Caudate nucleus (tissue), 63 donors: ENCODE measurements at places on chromosomes 12 and 14.

DNA sequence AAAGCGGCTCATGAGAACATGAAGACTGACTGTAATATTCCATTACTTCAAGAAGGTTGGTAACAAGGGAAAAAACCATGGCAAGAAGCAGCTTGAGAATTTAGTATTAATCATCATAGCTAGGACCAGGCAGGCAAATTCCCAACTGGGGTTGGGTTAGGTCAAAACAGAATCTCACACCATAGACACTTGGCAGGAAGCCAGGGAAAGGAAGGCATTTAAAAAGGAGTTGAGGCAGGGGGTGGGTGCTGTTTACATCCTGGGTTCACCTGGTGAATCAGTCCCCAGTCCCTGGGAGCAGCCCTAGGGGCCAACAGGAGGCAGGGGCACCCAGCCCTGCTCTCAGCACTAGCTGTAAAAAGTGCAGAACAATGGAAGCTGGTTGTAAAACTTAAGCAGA lies 108.6 kb downstream of the EGLN3 start:
- DNase-seq: no peak

- no peak for DNase-seq
Observed at GRCh38 chr12:53561590-53561953, 54.3 kb upstream of the NPFF start.

GRCh38 chr14:59359431-59360124 lies 105.6 kb downstream of the GPR135 start:
- DNase-seq: no peak

DNA sequence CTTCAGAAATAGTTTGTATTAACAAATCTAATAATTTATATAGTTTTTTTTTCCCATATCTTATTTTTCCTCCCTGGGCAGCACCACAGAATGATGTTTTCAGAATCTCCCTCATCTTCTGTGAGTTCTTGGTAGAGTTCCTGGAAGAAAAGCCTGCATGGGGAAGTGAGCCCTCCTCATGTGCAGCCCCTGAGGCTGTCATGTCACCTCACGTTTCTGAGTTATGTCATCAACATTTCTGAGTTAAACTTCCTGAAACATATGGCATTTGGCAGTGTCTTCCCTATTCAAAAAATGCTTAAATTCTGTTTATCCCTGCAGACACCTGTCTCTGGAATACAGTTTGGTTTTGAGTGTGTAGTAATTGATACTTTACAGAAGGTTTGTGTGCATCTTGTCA lies 979.0 kb downstream of the TMEM121 start:
- DNase-seq: no peak

DNA sequence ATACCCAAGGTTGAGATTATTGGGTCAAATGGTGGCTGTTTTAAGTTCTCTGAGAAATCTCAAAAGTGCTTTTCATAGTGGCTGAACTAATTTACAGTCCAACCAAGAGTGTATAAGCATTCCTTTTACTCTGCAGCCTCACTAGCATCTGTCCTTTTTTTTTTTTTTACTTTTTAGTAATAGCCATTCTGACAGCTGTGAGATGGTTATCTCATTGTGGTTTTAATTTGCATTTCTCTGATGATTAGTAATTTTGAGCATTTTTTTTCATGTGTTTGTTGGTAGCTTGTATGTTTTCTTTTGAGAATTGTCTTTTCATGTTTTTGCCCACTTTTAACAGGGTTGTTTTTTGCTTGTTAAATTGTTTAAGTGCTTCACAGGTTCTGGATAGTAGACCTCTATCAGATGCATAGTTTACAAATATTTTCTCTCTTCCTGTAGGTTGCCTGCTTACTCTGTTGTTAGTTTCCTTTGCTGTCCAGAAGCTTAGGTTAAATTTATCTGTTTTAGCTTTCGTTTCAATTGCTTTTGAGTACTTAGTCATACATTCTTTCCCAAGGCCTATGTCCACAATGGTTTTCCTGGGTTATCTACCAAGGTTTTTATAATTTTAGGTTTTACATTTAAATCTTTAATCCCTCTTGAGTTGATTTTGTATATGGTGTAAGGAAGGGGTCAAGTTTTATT lies 881.3 kb upstream of the SEL1L start:
- DNase-seq: no peak

DNA sequence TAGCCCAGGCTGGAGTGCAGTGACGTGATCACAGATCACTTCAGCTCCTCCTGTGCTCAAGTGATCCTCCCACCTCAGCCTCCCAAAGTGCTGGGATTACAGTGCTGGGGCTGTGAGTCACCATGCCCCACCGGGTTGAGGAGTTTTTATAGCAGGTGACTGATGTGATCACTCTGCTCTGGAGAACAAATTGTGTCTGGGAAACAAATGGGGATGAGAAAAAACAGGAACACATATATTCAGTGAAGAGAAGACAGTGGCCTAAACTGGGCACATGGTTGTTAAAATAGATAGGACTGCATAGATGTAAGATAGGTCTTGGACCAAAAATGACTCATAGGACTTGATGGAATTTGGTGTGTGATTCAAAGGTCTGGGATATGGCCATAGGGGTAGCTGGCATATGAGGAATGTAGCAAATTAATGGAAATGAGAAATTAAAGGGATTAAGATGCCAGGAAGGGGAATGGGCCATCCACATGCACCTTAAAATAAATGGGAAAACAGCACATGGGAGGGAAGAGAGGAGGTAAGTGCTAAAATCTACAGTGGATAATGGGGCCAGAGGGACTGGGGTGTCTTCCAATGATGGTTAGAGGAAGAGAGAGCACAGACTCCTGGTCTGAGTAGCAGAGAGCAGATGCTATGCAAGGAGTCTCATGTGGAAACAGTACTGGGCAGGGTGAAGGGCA lies 11.2 kb downstream of the BCAT1 start:
- DNase-seq: no peak

DNA sequence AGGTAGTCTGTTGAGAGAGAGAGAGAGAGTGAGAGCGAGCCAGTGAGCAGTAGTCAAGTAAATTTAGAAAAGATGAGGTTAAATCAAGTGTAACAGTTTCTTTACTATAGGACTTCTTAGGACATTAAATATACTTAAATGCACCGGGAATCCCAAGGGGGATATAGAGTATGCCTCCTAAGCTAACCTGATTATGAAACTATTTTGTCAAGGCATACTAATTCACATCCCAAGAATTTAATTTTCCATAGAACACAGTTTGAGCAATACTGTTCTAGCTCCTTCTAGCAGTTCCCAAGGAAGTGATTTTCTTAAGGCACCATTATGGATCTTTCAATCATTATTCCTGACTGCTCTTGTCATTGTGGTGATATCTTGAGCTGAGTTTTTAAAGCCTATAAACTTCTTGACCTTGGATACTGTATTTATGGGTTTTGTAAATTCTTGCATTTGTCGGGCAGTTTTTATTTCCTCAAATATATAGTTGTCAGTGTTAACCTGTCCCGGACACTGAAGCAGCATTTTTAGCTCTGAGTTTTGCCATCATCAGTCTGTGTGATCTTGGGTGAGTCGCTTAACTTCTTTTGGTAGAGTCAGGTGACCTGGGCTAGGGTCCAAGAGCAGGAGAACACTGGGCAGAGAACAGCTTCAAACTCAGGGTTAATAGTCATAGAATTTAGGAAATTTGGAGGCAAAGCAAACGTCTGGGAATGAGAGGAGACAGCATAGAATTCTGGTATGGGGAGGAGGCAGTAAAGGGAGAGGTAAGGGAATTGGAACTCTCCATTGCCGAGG lies 196.5 kb upstream of the FRMD6 start:
- DNase-seq: no peak

GRCh38 chr12:59056966-59057365 lies 136.7 kb upstream of the LRIG3 start:
- DNase-seq: no peak

DNA sequence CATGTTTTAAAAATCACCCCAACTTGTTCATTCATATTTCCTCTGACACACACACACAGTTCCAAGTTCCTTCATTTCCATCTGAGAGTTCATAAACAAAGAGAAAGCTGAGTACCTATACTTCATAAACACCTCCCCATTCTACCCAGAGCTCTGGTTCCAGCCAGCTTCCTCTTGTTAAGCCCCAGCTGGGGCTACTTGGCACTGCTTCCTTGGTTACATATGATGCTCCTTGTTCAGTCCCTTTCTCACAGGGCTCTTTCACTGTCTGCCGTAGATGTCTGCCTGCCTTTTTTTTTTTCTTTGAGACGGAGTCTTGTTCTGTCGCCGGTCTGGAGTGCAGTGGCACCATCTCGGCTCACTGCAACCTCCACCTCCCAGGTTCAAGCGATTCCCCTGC lies 77.5 kb downstream of the COX16 start:
- DNase-seq: no peak

DNA sequence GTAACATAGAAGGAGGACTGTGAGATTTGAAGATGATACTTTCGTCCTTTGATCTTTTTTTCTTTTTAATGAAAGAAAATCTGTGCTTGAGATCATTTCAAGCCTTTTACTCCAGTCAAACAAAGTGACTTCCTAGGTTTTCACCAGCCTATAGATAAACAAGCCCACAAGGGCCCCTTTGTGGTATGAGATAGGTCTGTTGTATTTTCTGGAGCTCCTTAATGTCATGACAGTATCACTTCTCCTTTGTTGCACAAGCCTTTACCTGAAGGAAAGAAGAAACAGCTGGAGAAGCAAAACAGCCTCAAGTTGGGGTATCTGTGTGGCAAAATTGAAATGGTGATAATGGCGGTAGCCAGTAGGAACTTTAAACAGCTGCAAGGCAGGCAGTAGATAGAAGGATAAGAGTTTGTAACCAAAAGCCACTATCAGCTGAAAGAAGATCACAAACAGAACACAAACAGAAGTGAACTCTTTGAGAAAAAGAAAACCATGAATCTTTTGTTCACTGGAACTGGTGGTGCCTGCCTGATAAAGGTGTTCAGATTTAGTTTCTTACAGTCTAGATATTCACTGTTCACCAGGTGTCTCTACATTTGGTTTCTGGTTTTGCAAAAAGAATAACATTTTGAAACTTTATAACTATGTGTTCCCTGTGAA lies 96.8 kb downstream of the LGR5 start:
- no peak for DNase-seq

- no peak for DNase-seq
Observed at GRCh38 chr14:74654931-74655330, 42.9 kb upstream of the LTBP2 start.

- DNase-seq: peak; percentile 43
Observed at GRCh38 chr12:70920891-70921290, 353 bp upstream of the PTPRR start.

- DNase-seq: no peak
Observed at GRCh38 chr12:66624806-66625205, 54.1 kb downstream of the GRIP1 start.

DNA sequence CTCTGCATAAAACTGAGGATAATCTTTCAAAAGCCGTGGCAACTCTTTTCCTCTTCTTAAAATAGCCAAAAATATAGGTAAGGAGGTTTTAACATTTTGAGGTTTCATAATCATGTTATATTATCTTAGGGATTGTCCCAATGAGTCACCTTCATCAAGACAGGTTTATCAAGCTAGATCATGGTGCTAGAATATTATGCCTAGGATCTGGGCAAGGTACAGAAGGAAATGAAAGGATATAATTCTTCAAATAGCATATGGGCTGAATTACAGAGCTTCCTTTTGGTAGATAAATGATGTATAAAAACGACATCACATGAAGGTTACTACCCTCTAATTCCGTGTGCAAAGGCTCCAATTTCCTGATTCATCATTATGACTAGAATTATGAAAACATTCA lies 28.6 kb upstream of the TBC1D15 start:
- no peak for DNase-seq

- no peak for DNase-seq
Observed at GRCh38 chr12:46711756-46712155, 114.0 kb downstream of the SLC38A4 start.

DNA sequence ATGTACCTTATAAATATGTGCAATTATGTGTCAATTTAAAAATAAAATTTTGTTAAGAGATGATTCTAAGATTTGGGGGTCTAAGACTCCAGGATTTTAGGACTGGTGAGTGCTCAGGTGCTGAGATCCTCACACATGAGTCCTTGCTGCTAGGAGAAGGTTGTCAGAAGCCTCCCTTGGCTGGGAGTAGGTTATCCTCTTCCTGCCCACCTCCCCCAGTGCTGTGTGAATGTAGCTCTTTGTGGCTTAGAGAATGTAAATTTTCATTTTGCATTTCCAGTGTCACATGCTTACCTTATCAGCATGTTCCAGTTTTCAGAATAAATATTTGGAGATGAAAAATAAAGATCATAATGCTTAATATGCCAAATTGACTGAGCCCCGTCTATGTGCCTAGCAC lies 114.2 kb upstream of the MDM1 start:
- DNase-seq: no peak

DNA sequence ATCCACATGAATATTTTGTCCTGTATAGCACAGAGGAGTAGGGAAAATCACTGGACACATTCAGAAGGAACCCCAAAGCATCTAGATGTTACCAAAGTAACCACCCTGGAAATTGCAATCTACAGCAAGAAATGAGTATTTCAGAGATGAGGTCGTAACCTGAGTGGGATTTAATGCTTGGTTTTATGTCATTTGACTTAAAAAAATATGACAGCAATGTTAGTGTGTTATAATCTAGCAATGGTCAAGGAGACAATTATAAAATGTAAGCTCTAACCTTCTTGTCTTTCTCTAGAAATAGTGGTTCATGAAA lies 256.6 kb downstream of the NAV3 start:
- no peak for DNase-seq

- no peak for DNase-seq
Observed at GRCh38 chr12:20624718-20625117, 70.4 kb upstream of the SLCO1C1 start.

DNA sequence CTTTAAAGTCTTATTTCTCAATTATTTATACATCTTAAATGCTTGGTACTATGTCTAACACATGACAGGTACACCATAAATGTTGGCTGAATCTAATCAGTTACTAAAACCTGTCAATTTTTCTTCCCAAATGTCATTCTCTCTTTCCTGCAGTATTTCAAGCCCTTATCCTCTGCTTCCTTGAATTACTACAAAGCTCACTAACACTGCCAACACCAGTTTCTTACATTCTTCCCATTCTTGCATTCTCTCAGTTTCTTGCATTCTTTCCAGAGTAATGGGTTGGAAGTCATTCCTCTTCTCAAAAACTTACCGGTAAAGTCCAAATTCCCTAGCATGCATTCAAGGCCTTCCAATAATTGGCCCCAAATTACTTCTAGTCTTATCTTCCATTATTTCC lies 9.6 kb upstream of the SMARCC2 start:
- no peak for DNase-seq

- no peak for DNase-seq
Observed at GRCh38 chr14:52863334-52863700, 71.9 kb upstream of the GNPNAT1 start.

DNA sequence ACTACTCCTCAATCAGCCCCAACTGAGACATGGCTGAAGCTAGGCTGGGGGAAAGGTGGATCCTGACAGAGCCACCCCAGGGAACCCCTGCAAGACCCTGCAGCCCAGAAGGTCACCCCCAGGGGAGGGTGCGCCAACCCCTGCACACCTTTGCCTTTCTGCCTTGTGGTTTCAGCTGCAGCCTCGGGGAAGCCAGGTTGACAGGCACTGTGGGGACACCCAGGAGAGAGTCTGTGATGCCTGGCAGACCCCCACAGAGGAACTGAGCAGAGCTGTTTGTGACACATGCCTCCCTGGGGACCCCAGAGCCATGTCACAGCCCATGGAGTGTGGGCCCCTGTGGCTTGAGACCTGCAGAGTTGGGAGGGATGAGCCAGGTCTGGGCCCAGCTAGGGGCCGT lies 11.8 kb upstream of the HHIPL1 start:
- DNase-seq: no peak
